Inflammatory macrophage (primary cell): ENCODE measurements at places on chromosomes 5 and 9.

DNA sequence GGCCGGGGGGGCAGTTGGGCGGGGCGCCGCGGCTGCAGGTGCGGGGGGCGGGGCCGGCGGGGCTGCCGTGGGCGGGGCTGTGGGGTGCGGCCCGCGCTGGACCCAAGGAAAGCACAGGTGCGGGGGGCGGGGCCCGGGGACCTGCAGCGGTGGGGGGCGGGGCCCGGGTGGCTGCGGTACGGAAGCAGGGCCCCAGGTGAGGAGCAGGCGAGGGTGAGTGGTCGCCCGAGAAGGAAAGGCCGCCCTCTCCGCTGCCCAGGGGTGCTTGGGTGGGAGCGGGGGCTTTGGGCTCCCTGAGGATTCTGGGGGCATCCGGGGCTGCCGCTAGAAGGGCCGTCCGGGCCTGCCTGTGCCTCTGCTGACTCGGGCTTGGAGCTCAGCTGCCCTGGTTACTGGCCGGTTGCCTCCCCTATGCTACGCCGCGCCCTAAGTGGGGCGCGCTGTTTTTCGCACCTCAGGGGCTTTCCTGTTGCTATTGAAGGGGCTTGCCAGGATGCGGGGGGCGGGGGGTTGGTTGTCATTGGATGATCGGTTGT is 767 bp downstream of the RALGPS1 start:
- DNase-seq, result no peak

GRCh38 chr9:122180633-122181032 is 20.9 kb downstream of the MORN5 start:
- DNase-seq, result no peak

GRCh38 chr5:132549576-132549975 is 6.3 kb upstream of the IL5 start:
- DNase-seq, result no peak

- DNase-seq, result peak; percentile 8
These were observed 1.2 kb upstream of the PCSK1 start for GRCh38 chr5:96434201-96434645.

DNA sequence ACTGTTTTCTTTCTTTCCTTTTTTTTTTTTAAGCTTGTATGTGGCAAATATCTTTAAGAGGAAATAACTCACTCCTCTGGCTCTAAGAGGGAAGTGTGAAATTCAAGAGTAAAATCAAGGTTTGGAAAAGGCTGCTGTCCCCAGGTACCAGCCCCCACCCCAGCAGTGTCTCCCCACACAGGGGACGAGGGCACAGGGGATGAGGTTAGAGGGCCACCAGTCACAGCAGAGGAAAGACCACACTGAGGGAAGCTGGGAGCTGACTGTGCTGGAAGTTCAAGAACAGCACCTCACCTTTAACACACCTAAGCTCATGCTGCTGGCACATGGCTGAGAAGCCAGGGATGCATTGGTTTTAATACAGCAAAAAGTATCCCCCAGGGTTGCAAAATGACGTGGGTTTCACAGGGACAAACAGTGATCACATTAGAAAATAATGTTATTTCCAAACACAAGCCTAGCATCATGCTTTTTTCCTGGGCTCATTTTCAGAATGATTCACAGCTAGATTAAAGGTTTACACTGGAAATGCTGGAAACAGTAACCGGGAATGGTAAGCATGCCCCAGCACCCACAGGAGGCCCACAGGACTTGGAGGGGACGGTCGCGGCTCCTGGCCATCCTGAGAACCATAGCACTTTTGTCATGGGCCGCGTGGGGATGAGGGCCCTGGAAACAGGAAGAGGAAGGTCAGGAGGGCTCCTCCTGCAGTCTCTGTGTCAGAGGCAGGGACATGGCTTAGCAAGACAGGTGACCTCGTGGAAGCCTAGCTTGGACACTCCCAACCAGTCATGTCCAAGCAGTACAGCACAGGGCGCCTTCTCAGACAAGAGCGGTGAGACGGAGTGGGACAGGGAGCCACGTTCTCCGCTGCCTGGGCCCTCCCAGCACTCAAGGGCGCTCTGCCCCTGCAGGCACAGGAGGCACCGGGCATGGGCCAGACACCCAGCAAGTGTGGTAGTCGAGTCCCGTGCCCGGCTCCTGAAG is 6.9 kb downstream of the LPCAT1 start:
- DNase-seq, result peak; percentile 79

GRCh38 chr9:86942281-86943200 is 4.8 kb downstream of the GAS1 start:
- no peak for DNase-seq

- no peak for DNase-seq
These were observed 13.8 kb upstream of the CLPTM1L start for GRCh38 chr5:1358726-1359025.

- no peak for DNase-seq
These were observed 422.3 kb downstream of the TMEM232 start for GRCh38 chr5:110304176-110304575.

- DNase-seq, result peak; percentile 84
These were observed 6.0 kb downstream of the B4GALT1 start for GRCh38 chr9:33161011-33161588.

DNA sequence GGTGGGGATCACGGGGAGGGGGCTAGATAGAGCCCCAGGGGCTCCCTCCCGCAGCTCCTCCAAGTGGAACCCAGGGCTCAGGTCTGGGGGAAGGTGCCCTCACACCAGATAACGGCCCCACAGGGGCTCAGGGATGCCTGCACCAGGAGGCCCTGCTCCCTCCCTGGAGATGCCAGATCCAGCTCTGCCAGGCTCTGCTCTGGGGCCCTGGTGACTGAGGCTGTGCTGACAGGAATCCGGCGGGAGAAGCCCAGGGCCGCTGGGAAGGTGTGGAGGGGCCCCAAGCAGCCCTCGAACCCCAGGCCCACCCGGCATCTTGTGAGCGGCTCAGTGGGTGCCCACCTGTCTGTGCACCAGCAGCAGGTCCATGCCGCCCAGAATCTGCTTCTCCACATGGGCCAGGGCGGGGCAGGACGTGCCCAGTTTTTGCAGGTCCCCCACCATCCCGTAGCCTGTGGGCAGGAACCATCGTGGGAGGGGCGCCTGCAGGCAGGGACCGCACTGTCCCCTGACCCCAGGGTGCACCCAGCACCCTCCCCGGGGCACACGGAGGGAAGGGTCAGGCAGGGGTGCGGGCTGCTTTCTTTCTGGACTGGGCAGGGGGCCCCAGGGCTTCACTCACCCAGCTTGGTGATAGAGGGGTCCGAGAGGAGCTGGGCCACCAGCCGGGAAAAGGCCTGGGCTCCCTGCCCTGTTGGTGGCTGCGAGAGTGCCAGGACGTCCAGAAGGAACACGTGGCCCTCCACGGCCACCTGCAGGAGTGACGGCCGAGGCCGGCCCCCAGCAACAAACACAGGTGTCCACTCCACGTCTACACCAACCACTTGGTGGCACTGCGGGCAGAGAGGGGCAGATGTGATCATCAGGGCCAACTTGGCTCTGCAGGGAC is 48.9 kb upstream of the NRARP start:
- no peak for DNase-seq

DNA sequence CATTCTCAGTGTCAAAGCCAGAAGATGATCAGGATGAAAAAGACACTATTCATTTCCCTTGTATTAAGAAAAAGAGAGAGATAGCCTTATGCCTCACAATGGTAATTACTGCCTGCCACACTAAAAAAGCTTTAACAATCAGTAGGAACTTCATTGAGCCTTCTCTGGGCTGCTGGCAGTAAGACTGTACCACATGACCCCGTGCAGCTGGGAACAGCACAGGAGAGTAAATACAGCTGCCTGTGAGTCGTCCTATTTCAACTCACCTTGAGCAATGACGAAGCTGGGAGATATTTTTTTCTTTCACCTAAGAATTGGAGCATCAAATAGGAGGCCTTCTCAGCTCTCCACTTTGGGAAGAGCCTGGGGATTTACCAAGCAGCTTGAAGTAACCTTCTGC is 316.3 kb downstream of the GABRB2 start:
- DNase-seq, result no peak

DNA sequence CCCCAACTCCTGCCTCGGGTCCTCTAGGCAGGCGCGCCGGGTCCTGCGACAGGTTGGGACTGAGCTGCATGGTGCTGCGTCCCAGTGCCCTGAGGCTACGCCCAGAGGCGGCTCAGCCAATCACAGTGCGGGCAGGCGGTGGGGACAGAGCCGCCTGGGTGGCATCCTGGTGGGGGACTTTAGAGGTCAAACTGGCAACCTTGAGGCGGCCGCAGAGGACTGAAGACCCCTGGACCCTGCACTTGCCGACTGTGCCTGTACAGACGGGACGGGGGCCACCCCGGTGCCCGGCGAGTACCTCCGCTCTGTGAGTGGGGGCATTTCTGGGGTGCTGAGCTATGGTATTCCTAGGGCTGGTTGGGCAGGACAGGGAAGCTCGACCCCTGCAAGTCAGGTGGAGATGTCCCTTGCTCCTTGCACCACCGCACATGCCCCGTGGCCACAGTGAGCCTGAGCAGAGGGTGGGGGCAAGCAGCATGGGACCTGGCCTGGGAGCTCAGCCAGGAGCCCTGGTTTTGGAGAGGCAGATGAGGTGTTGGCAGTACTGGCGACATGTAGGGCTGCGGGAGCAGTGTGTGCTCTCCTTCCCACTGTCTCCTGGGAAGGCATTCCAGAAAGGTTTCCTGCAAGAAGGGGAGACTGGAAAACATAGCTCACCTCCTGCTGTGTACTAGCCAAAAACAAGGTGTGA is 45.5 kb downstream of the CTSL start:
- DNase-seq, result no peak

DNA sequence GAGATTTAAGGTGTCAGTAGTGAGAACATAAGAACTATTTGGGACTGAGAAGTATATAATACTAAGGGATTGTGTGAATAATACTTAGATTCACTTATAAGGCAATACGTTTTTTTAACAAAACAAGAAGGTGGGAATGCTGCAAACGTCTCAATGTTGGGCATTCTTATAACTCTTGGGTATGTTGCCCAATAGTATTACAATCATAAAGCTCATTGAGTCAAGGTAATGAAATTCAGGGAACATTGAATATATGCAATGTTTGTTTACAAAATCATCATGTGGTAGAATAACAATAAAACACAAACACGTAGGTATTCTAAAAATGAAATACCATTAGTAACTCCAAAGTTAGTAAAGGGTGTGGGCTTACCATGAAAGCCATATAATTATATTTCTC is 400.7 kb downstream of the KIAA0825 start:
- DNase-seq, result no peak

DNA sequence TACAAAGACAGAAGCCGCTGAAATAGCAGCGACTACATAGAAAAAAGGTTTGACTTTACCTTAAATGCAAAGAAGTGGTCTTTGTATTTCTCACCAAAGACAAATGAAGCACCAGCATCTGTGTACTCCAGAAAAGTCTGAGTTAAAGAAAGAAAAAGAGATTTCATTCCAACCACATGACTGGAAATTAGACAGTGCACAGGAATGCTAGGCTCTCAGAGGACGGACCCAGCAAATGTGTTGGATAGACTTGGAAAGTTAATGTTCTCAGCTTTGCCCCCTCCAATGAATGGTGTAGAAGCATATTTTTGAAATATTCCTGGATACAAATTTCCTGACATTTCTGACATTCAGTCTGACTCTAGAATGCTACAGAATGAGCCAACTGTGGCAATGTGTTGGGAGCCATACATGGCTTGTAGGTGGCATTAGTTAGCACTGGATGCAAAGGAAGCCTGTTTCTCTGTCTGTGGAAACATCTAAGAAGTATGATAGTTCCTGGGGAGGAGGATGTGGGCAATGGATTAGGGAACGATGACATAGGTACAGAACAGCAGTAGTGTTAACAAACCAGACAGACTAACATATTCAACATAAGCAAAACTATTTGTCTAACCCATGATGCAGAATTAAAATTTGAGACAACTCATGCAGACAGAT is 43.3 kb downstream of the SLC28A3 start:
- peak; percentile 24 for DNase-seq

DNA sequence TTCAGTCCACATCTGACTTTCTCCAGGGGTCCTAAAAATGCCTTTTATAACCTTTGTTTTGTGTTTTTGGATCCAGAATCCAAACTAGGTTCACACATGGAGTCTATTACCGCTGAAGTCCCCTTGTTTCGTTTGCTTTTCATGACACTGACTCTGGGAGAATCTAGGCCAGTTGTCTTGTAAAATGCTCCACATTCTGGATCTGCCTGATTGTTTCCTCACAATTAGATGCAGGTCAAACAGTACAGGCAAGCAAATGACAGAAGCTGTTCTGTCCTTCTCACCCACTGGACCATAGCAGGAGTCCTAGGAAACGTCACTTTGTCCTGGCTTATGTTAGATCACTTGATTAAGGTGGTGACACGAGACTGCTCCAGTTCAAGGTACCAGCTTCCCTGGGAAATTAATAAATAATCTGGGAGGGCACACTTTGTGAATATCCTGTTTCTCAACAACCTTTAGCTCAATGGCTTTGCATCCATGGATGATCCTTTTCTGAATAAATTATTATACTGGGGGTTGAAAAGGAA is 34.1 kb downstream of the FABP6 start:
- DNase-seq, result no peak

GRCh38 chr5:50299896-50300295 is 141.2 kb downstream of the EMB start:
- no peak for DNase-seq

- DNase-seq, result no peak
These were observed 89.6 kb upstream of the BASP1 start for GRCh38 chr5:17127743-17128231.

DNA sequence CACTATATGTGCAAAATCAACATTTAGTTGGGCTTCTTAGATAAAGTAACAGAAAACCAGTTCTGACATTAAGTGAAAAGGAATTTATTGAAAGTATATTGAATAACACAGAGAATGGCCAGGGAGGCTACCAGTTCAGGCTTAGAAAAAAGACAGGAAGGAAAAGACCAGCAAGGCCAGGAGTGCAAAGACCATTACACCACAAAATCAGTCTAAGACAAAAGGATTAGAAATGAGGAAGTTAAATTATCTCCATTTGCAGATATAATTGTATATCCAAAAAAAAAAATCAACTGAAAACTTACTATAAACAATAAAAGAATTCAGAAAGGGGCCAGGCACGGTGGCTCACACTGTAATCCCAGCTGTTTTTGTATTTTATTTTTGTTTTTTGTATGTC is 4.8 kb upstream of the TEX10 start:
- no peak for DNase-seq

DNA sequence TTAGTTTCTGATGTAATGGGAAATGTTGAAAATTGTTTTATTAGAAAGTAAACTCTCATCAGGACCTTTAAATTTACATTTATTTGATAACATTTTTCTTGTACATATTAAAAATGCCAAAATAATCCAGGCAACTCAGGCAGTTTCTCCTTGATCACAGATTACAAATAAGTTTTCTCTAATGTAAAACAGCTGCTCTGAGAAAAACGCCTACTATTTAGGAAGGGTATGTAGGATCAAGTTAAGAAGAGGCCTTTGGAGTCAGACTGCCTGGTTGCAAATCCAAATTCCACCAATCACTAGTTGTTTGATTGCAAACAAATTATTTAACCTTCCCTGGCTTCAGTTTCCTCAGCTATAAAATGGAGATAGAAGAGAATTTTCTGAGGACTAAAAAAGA is 610.8 kb downstream of the PDE4D start:
- no peak for DNase-seq

DNA sequence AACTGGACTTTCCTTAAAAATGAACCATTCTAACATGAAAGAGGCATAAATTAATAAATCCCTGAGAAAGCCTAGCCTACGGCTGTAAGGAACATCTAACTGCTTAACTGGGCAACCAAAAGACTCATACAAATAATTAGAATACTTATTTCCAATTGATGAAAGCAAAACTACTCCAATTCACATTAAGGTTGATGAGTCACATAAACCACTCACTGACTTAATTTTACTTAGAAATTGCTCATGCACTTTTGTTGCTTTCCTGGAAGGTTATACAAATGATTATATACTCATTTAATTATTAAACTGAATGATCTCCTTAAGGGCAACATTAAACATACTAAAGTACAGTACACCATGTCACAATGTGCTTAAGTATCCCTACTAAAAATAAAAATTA is 101.9 kb downstream of the NFIB start:
- DNase-seq, result no peak
